ENCODE measurements at places on chromosomes 5 and 9. TPM values are rescaled to one million over a fixed set of nuclear protein-coding genes. Genes with fewer than 3 reads are reported as not detected.

The SGCD gene
- total RNA-seq = not detected

The STPG3 gene
- total RNA-seq = not detected

The CARTPT gene
- total RNA-seq = not detected

The ANKRD34B gene
- total RNA-seq = not detected

The SPAG8 gene
- not detected for total RNA-seq

The PCDHB13 gene
- under 0.01 TPM for total RNA-seq

The MVB12B gene
- 2.0 TPM for total RNA-seq

The ZNF883 gene
- 1.4 TPM for total RNA-seq

The DBH gene
- total RNA-seq = not detected

The SLC25A2 gene
- total RNA-seq = not detected

The CD180 gene
- total RNA-seq = not detected

The ADCY2 gene
- total RNA-seq = 0.07 TPM

The PLAC8L1 gene
- total RNA-seq = not detected

The SEMA5A gene
- 1.8 TPM for total RNA-seq

The SAXO1 gene
- under 0.01 TPM for total RNA-seq

The DYNC2I2 gene
- 28.4 TPM for total RNA-seq

The SAPCD2 gene
- 2.1 TPM for total RNA-seq

The PCDHGA2 gene
- 1.00 TPM for total RNA-seq

The CCNJL gene
- total RNA-seq = 4.1 TPM

The CMYA5 gene
- 0.34 TPM for total RNA-seq

The NEUROG1 gene
- total RNA-seq = not detected

The CYLC2 gene
- not detected for total RNA-seq

The RNF44 gene
- total RNA-seq = 18.5 TPM

The C5orf58 gene
- total RNA-seq = not detected

The SHISAL2B gene
- not detected for total RNA-seq

The NDUFB6 gene
- total RNA-seq = 14.3 TPM

The DND1 gene
- 0.36 TPM for total RNA-seq

The OTP gene
- not detected for total RNA-seq

The ACOT12 gene
- total RNA-seq = not detected

The FCN1 gene
- not detected for total RNA-seq

The DOCK2 gene
- 0.14 TPM for total RNA-seq

The FAM221B gene
- not detected for total RNA-seq

The PRKACG gene
- not detected for total RNA-seq

The CXCL14 gene
- 0.34 TPM for total RNA-seq

The PCDH1 gene
- total RNA-seq = 121 TPM

The ZNF366 gene
- not detected for total RNA-seq

The SLC6A7 gene
- total RNA-seq = not detected
